ENCODE measurements at places on chromosomes 13 and 19. TPM values are rescaled to one million over a fixed set of nuclear protein-coding genes. Genes with fewer than 3 reads are reported as not detected.
A peak's percentile ranks its signal among the peaks of the same experiment; 100 is the strongest.

The INSR gene
- polyA plus RNA-seq, result 18.6 TPM

The DCT gene
- 0.07 TPM for polyA plus RNA-seq

DNA sequence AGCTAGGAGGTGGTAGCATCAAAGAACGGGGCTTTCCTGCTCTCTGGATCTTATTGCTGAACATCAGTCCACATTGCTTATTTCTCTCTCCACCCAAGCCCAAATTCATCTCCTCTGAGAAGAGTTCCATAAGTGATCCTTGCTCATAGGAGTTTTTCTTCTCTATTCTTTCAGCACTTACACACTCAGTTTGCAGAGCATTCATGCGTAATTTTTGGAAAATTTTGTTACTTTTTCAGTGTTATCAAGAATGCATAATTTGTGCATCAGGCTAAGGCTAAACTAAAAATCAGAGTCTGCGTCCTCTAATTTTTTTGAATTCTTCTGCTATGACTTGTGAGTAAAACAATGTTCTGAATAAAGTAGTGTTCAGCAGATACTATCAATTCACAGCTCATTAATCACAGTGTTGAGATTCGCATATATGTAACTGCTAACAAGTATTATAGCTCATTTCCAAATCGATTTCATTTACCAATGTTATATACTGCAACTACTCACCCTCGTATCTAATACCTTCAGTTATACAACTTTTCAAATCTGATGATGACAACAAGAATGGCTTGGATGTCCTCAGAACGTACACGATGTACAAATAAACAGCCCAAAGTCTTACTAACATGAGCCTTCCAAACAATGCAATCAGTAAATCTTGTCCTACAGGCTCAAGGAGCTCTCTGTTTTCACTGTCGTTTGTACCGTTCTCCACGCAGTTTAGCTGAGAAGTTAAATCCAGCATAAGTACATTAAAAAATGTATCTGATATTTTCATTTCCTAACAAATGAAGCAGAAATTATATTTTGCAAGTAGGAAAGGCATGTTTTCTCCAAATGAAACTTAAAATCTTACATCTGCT lies 36.4 kb upstream of the STARD13 start:
- H3K4me1 ChIP-seq, result no peaks in the 10 kb centered on the region
- DNase-seq, result no peak
- H3K36me3 ChIP-seq, result no peaks in the 10 kb centered on the region
- H3K27me3 ChIP-seq, result no peaks in the 10 kb centered on the region

The CSNK1A1L gene
- not detected for polyA plus RNA-seq

- no peak for DNase-seq
- no peak overlapping the region for H3K27ac ChIP-seq
- H3K27me3 ChIP-seq, result peaks cover 2% of the 10 kb centered on the region
- H3K4me1 ChIP-seq, result no peaks in the 10 kb centered on the region
- H3K4me3 ChIP-seq, result no peak overlapping the region
- H3K36me3 ChIP-seq, result no peaks in the 10 kb centered on the region
These were observed 3.2 kb upstream of the SACS start for GRCh38 chr13:23436680-23437079.

The GALP gene
- polyA plus RNA-seq, result not detected

DNA sequence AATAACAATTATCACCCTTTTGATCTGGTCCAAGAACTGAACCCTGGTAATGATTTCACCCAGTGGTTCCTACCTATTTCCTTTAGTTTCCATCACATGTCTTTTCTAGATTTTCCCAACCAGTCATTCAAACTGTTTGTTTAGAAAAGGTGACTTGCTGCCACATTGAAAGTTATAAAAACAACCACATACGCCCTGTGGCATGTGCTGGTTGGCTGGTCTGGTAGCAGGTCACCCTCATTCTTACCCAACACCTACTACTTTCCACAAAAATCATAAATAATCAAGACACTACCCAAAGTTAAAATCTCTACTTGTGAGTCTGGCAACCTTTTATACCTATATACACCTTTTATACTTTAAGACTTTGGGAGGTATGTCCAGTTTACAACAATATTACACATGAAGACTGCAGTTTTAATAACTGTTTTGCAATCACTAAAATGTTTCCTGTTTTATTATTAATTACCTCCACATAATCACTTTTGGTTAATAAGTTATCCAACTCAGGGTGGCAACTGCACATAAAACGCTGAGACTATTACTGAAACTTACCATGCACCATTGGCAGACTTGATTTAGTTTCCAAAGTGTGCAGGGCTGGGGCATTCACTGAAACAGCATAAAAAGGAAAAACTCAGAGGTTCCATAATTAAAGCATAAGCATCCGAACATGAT lies 38.9 kb downstream of the DZIP1 start:
- peaks cover 5% of the 10 kb centered on the region for H3K36me3 ChIP-seq
- H3K4me1 ChIP-seq, result peaks cover 3% of the 10 kb centered on the region
- H3K4me3 ChIP-seq, result no peak overlapping the region
- peak; percentile 27 for DNase-seq
- peak overlapping the region; percentile 0 for H3K27ac ChIP-seq

GRCh38 chr19:29397748-29398147 lies 128.0 kb upstream of the VSTM2B start:
- H3K4me1 ChIP-seq, result no peaks in the 10 kb centered on the region
- H3K27ac ChIP-seq, result no peak overlapping the region
- no peaks in the 10 kb centered on the region for H3K36me3 ChIP-seq
- DNase-seq, result no peak

DNA sequence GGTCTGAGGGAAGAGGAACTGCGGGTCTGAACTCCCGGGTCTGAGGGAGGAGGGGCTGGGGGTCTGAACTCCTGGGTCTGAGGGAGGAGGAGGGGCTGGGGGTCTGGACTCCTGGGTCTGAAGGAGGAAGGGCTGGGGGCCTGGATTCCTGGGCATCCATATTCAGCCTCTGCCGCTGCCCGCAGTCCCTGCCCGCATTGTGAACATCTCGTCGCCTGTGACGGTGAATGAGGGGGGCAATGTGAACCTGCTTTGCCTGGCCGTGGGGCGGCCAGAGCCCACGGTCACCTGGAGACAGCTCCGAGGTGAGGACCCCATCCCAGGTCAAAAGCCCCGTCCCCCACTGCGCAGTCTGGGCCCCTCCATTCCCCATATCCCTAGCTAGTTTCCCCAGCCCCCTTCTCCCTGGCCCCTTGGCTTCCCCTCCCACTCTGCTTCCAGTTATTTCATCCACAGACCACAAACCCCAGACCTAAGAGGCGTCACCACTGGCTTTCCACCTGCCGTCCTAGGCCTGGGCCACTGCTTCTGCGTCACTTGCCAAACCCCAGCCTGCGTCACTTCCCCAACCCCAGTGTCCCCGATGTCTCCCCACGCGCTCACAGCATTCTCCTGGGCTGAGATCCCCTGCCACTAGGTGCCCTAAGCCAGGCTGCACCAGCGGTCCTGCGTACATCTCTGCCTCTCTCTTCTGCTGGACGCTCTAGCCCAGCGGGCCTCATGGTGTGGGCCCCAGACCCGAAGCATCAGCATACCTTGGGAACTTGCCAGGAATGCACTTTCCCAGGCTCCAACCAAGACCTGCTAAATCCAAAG lies 13.9 kb downstream of the IGLON5 start:
- DNase-seq, result no peak
- no peaks in the 10 kb centered on the region for H3K36me3 ChIP-seq
- H3K27ac ChIP-seq, result no peak overlapping the region

- H3K27ac ChIP-seq, result no peak overlapping the region
- no peaks in the 10 kb centered on the region for H3K27me3 ChIP-seq
- H3K4me1 ChIP-seq, result no peaks in the 10 kb centered on the region
These were observed 63.1 kb downstream of the UNC13A start for GRCh38 chr19:17625043-17625442.

The ZNF737 gene
- polyA plus RNA-seq, result 0.81 TPM
